ENCODE measurements at places on chromosomes 5 and 9.

DNA sequence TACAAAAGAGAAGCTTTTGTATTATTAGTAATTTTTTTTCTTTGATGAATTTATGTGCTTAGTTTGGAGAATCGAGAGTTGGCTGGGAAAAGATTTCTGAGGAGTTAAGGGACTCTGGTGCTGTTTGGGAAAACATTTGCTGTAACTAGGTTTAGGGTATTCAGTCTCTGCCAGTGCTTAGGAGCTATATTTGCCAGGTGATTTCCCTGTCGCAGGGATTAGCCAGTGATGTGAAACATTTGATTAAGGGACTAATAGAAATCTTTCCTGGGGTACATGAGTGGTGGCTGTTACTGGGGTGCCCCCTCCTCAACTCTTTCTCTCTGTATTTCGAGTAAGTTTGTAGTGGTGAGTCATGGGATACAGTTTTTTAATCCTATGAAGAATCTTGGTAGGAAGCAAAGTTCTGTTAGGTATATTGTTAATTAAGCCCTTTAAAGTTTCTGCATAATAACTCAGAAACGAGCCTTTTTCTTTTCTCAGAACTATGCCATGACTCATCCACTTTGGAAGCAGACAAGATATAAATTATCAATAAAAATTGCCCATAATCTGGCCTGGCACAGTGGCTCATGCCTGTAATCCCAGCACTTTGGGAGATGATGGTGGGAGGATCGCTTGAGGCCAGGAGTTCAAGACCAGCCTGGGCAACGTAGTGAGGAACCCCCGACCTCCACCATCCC lies 18.6 kb downstream of the RGMB start:
- DNase-seq, result no peak

- DNase-seq, result peak; percentile 63
These were observed 138.6 kb downstream of the TRIO start for GRCh38 chr5:14281746-14282181.

DNA sequence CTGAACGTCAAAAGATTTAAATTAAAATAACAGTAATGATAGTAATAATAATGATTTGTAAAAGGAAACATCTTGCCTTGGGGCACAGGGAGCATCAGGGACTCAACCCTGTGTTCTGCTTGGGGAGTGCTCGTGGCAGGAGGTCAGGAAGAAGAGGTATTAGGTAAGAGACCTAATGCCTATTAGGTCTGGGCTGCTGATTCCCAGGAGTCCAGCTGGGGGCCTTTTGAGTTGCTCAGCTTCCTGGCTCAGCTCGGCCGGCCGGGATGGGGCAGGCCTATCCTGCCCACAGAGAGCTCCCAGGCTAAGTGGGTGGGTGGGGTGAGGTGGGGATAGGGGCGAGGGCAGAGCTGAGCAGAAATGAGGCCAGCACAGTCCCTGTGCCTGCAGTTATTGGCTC lies 17.5 kb downstream of the LMX1B start:
- no peak for DNase-seq

DNA sequence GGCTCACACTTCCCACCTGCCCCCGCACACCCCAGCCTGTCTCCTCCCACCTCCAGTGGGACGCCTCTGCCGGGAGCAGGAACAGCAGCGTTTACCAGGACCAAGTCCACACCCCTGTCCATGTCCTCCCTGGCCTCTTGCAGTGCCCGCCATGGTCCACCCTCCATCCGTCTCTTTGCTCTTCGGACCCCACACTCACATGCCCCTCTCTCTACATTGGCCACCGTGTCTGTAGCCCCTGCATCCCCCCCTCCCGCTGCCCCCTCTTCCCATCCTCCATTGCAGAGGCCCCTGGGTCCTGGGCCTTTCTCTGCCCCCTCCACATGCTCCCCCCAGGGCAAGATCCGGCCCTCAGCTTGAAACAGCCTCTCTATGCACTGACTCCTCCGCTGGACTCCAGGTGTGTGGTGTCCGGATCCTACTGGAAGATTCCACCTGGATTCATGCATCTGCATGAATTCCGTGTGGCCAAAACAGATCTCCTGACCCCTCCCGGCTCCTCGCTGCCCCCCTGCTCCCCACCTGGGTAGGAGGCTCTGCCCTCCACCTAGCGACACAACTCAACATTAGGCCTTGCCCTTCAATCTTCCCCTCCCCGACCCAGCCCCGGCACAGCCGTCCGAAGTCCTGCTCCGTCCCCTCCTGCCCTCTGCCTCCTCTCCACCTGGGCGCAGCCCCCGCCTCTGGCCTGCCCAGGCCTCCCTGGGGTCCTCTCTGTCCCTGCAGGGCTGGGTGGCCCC lies 168.5 kb downstream of the OLFM1 start:
- no peak for DNase-seq

DNA sequence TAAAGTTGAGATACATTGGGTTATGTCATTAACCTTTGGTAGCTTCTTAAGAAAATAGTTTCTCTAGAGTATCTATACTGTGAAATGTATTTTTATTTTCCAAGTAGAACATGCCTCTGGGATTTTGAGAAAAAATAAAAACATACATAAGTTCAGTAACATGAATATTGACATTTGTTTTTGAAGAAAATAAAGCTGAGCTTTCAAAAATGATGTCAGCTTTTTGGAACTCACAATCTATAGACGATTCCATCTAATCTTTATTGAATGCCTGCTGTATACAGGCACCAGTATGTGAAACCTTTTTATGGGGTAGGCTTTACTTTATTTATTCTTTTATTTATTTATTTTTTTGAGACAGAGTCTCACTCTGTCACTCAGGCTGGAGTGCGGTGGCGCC lies 175.9 kb upstream of the NFIL3 start:
- no peak for DNase-seq

DNA sequence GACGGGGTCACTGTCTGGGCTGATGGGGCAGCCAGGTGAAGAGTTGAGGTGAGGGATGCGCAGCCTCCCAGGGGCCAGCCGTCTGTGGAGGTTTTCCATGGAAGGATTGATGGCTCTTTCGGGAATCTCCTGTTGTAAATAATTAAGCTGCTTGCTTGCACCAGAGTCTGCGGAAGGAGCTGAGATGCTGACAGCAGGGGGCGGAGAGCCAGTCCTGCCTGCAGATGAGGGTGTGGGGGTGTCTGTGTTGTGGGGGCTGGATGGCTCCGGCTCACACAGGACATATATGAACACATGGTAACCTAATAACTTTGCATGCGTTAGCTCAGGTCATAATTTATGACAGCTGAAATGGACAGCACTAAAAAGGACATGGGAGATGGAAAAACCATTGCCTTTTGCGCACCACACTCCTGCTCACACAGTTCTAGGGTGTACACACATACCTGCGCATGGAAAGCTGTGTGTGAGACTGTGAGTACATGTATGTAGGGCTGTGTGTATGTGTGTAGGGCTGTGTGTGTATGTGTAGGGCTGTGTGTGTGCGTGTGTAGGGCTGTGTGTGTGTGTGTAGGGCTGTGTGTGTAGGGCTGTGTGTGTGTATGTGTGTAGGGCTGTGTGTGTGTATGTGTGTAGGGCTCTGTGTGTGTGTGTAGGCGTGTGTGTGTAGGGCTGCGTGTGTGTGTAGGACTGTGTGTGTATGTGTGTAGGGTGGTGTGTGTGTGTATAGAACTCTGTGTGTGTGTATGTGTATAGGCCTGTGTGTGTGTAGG lies 36.8 kb upstream of the SEMA4D start:
- no peak for DNase-seq

DNA sequence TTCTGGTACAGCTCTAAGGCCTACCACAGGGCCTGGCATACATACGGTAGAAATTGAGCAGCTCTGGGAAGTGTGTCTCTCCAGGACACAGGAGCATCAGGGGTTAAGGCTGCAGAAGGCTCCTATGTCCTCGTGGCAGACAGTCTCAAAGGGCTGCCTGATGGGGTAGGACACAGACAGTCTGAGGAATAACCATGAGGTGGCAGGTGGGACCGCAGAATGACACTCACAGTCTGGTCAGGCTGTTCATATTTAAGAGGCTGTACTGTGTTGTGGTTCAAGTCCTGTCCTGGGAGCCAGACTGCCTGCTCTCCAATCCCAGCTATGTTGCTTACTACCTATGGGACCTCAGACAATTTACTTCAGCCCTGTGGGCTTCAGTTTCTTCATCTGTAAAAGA lies 217.1 kb downstream of the TRIM32 start:
- DNase-seq, result no peak

- DNase-seq, result no peak
These were observed 252.1 kb downstream of the SMARCA2 start for GRCh38 chr9:2267181-2267745.

DNA sequence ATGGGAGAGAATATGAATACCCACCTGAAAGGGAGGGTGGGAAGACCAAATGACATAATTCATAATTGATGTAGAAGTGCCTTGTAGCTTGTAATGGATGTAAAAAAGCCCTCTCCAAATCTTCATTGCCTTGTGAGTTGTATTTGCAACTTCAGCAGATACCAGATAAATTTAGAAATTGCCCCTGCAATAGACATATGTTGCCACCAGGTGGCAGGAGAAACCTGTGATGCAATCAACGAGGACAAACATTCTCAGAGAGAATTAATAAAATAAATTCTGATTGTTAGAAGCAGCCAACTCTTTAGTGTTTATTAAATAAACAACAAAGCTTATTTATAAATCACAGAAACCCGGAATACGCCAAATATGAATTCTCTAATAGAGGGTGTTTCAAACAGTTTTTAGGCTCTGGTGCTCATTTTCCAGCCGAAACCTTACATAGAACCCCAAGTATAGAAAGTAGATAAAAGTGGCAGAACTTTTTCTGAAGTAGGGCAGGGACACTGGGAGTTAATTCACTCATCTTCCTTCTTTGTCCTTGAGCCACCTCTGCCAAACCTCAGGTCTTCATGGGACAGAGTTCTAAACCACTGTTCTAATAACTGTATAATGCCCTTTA lies 147.8 kb downstream of the TMEM38B start:
- peak; percentile 69 for DNase-seq

DNA sequence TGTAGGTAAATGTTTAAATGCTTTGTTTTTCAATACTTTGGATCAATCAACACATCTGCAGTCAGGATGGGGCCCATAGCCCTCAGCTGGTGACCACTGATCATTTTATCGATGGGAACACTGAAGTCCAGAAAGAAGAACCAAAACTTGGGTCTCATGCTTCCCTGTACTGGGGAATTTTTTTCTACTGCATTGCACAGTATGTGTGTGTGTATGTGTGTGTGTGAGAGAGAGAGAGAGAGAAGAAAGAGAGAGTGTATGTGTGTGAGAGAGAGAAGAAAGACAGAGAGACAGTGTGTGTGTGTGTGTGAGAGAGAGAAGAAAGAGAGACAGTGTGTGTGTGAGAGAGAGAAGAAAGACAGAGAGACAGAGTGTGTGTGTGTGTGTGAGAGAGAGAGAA lies 202.9 kb upstream of the MSX2 start:
- no peak for DNase-seq

- no peak for DNase-seq
These were observed 20.2 kb downstream of the ZBED3 start for GRCh38 chr5:77066823-77067442.

DNA sequence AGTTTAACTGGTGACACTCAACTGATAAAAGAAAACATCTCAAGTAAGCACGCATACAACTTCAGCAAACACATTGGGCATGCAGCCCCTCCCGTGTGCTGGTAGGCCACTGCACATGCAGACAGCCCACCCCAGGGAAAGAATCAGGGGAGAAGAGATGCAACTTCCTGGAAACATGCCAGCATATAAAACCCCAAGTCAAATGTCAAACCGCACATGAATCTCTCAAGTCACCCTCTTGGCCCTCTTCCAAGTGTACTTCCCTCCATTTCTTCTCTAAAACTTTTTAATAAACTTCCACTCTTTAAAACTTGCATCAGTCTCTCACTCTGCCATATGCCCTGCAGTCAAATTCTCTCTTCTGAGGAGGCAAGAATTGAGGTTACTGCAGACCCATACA lies 732.7 kb downstream of the SEMA5A start:
- peak; percentile 0 for DNase-seq

GRCh38 chr9:105246656-105247173 lies 2.3 kb downstream of the SLC44A1 start:
- peak; percentile 27 for DNase-seq

- DNase-seq, result no peak
These were observed 60.2 kb downstream of the OSTF1 start for GRCh38 chr9:75148561-75148960.

GRCh38 chr9:34375901-34376595 lies 650 bp downstream of the MYORG start:
- peak; percentile 47 for DNase-seq

All from hematopoietic multipotent progenitor cell treated with erythropoietin and hydrocortisone succinate and interleukin-3 and kit ligand, for 6 days (in vitro differentiated cells).